RKO (cell line): ENCODE measurements at places on chromosomes 12 and 14.

GRCh38 chr12:72658615-72659014 is 386.4 kb downstream of the TRHDE start:
- no peak for DNase-seq

GRCh38 chr12:27330846-27331245 is 1.8 kb upstream of the BMAL2 start:
- DNase-seq: no peak

- DNase-seq: peak; percentile 24
These were observed 118.9 kb upstream of the PTPRB start for GRCh38 chr12:70756118-70756517.

- no peak for DNase-seq
These were observed 84.6 kb downstream of the RIN3 start for GRCh38 chr14:92597906-92598905.

DNA sequence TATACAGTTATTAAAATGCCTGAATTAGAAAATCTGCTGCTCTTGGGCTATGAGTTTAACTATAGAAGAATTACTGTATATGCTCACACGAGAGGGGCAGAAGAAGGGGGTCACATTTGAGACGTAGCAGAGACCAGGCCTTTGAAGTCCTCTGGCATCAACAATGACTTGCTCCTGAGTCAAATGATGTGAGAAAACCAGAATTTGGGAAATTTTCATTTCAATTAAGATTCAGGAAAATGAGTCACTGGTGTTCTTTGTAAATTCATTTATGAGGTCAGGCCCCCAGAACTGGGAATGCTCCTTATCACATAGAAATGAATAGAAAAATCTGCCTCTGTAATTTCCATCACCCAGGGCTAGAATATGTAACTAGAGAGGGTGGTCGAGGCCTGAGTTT is 92.9 kb downstream of the APAF1 start:
- no peak for DNase-seq

GRCh38 chr12:102883204-102883799 is 33.7 kb downstream of the PAH start:
- DNase-seq: peak; percentile 38

- no peak for DNase-seq
These were observed 110.7 kb downstream of the BTG1 start for GRCh38 chr12:92034858-92035401.
